ENCODE measurements at places on chromosomes 6 and 20.

GRCh38 chr6:127463056-127463455, 3.9 kb upstream of the KIAA0408 start:
- DNase-seq = no peak

DNA sequence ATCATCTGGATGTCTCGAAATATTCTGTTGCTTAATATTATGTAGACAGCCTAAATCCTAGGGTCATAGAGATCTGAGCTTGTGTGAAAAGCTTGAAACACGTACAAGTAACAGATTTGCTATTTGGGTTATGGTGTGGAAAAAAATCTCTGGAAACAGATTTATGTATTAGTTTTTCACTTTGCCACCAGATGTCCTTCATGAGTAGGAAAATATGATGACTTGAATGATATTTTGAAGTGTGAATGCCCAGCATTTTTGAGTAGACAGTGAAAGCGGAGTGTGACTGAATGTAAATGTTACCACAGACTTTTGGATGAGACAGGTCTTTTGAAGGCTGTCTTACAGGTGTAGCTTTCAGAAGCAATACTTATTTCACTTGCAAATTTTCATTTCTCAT, 4.2 kb upstream of the BMP6 start:
- DNase-seq = peak; percentile 51

DNA sequence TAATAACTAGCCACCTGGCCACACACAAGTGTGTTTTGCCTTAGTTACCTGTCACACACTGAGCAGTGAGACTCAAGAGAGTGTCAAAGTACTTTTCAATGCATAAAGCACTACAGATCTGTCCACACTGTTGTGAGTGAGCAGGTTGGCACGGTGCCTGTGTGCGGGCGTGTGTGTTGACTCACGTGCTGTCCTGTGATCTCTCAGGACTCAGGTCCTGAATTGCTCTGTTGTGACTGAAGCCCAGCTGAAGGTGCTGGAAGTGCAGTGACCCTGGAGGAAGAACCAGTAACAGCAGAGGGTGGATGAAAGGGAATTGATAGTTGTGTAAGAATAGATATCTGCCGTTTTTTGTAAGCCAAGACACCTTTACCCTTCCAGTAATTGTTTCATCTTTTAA, 18.3 kb downstream of the SLC16A10 start:
- DNase-seq = no peak

GRCh38 chr20:39453890-39454289, 491.7 kb downstream of the DHX35 start:
- DNase-seq = no peak

DNA sequence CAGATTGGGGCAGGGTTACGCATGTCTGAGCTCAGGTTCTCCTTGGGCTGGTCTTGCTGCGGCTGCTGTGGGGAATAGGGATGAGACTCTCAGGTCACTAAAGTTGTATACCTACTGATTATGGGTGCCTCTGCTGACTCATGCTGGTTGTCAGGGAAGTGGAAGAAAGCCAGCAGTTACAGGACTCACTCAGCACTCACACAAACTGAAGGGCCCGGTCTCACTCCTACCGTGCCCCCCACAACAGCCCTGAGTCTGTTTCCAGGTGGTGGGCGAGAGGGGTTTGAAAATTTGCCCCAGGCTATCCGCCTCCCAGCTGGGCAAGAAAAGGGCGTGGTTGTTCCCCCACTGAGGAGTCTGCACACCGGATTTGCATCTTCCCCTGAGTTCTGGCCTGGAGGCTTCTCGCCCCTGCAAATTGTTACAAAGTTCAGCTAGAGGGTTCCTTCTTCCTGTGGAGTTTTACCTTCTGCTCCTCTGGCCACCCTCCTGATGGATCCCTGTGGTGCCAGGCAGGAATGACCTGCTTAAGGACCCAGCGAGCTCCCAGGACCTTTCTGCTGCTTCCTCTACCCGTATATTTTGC, 659.2 kb downstream of the HDGFL1 start:
- no peak for DNase-seq
